ENCODE measurements at places on chromosomes 12 and 14. TPM values are rescaled to one million over a fixed set of nuclear protein-coding genes. Genes with fewer than 3 reads are reported as not detected.

Gene LAG3
- not detected for total RNA-seq

Gene VRK1
- 63.5 TPM for total RNA-seq

- no peak for DNase-seq
Measured at GRCh38 chr14:86897704-86898513, 1095.1 kb downstream of the GALC start.

- DNase-seq: no peak
Measured at GRCh38 chr12:54060975-54061778, 7.5 kb downstream of the HOXC4 start.

DNA sequence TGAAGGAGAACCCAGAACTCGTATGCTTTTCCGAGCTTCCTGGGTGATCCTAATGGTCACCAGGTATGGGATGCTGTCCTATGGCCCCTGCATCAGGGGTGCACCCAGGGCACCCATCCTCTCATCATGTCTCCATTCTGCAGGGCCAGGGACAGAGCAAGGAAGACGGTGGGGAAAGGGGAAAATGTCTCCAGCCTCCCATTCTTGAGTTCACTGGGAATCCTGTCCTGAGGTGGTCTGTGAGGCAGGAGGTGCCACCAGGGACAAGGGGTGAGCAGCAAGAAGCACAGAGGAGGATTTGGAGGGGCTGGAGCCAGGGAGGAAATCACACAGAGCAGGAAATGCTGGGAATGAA is 14.9 kb upstream of the SLC6A12 start:
- no peak for DNase-seq
